ELR (cell line): ENCODE measurements at places on chromosomes 3 and 15.

DNA sequence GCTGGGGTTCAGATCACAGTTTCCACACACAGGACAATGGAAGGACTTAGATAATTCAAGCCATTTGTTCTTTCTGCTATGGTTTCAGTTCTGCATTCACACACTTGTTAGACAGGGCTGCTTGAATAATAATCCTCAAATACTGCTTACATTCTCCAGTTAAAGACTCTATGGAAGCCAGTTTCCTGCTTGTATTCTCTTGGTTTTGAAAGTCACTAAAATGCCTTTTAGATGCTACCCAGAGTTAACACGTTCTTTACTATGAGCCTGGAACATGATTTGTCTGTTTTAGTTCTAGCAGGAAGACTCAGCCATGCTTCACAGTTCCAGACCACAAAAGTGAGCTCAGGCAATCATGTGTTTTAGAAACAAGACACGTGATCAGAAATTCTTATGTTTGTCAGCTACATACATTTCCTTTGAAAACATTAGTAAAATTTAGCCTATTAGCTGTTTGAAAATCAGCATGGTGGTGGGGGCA, 152.4 kb downstream of the LEKR1 start:
- DNase-seq = peak; percentile 24

DNA sequence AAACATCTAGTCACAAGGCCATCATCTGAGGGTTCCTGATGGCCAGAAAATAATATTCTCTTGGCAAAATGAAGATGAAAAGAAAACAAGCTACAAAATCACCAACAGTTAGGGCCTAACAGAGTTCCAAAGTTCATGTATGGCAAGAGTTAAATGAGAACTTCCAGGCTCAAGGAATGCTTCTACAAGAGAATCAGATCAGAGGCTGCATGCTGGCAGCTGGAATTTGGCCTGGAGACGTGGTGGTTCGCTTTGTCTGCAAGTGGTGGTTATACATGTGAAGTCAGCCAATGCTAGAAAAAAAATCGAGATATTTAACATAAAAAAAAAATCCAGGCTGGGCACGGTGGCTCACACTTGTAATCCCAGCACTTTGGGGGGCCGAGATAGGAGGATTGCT, 5.6 kb downstream of the SIAH2 start:
- DNase-seq = no peak

DNA sequence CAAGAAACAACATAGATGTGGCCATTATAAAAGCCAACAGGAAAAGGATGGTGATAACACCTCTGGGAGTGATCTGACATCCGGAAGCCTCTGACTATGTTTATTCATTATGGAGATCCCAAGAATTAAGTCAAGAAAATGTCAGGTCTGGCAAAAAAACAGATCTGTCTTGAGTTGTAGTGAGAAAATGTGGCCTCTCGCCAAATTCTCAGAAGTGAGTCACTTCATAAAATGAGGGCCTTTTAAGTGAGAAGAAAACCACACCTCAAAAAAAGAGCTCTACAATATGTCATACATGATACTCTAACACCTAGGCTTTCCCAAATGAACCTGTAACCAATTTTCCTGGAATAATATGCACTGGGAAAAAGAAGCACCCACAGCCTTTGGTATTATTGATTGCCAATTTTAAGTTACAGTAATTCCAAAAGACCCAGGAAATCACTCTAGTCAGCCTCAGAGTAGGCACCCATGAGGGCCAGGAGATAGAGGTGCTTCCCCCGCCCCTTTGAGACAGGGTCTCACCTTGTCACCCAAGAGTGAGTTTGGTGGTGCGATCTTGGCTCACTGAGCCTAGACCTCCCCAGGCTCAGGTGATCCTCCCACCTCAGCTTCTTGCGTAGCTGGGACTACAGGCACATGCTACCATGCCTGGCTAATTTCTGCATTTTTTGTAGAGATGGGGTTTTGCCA, 38.0 kb downstream of the CCR3 start:
- peak; percentile 79 for DNase-seq

GRCh38 chr3:61650719-61651410, 89.5 kb downstream of the PTPRG start:
- no peak for DNase-seq

DNA sequence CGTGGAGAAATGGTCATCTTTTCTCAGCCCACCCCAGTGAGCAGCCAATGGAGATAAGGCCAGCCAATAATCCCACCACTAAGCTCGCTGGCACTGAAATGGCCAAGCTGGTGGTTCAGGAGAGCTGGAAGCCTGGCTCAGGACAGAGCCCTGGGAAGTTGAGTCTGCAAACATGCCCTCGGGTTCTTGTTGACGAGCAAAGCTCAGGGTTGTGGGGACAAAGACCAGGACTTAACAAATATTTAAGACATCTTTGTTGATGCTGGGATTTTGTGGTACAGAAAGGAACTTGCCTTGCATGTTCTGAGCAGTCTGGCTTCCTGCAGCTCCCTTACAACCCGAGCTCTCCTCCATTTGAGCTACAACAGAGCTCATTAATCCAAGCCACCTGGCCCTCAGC, 4.4 kb downstream of the FAH start:
- DNase-seq = no peak

DNA sequence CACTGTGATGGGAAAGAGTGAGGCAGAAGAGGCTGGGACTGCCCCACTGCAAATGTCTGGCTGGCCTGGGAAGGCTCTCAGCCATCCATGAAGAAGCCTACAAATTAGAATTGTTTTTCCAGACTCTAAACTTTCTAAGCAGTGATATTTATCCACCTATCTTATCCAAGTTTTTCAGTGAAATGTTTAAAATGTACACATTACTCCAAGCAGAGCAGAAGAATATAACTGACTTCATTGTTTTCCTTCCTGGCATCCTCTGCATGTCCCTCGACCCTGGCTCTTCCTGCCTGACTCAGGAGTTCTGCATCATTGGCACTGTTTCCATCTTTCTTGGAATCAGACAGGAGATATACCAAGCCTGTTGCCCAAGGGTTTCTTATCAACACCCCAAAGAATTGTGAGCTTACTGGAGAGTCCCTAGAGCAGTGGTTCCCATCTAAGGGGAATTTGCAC, 401.5 kb upstream of the PROK2 start:
- DNase-seq = peak; percentile 34

DNA sequence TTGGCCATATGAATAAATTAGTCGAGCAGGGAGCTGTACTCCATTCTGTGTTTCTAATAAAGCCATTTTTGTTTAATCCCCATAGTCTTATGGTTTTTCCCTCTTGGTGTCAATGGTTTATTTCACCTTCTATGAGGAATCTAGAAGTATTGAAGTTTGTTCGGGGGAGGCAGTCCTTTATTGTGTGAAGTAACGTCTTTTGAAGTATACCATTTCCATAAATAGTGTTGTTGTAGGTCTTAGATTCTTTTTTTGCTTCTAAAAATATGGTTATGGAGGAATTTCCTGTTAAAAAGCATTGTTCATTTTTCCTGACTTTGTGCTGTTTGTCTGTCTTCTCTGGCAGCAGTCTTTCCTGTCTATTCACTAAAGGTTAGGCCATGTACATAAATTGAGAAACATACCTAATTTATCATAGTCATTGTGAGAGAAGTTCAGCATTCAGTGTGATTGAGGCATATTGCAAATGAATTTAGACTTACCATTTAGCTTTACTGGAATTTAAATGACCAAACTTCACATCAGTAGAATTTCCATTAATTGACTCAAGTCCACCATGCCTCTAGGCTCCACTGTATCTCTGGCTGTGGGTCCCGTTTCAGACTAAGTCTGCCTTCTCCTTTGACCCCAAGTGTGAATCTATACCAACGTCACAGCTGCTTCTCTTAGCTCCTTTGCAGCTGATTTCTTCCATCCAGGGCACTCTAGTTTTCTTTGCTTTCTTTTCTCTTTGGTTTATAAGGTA, 37.3 kb downstream of the YEATS2 start:
- DNase-seq = no peak

DNA sequence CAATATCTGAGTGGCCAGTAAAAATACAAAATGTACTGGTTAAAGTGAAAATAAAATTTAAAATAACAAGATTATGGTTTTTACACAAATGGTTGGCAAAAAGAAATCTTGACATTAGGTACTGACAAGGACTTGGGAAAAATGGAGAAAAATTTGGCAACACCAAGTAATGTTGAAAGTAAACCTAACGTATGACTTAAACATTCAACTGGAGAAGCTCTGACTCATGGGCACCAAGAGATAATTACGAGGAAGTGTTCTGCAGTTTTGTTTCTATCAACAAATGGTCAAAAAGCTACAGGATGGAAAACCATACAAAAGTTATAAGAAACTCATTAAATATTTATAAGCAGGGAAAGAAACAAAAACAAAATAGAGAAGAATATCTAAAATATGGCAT, 177.7 kb downstream of the ZNF385D start:
- no peak for DNase-seq

GRCh38 chr15:78996894-78997275, 52.0 kb upstream of the CTSH start:
- peak; percentile 75 for DNase-seq

GRCh38 chr3:114760679-114761078, 386.4 kb downstream of the ZBTB20 start:
- DNase-seq = no peak

DNA sequence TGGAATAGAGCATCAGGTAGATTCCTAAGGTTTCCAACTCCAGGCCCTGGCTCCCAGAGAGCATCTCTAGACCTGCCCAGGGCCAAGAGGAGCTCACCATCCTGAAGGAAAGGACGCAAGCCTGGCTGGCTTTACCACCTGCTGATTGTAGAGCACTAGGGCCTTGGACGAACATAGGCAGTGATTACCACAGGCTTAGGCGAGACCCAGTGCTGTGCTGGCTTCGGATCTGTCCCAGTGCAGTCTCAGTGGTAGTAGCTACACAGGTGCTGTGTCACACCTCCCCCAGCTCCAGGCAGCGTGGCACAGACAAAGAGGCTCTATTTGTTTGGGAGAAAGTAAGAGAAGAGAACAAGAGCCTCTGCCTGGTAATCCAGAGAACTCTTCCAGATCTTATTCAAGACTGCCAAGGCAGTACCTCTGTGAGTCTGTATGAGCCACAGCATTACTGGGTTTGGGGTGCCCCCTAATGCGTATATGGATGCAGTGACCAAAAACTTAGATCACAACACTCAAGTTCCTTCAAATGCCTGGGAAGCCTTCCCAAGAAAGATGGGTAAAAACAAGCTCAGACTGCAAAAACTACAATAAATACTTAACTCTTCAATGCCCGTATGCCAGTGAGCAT, 25.4 kb downstream of the ISG20 start:
- peak; percentile 41 for DNase-seq

DNA sequence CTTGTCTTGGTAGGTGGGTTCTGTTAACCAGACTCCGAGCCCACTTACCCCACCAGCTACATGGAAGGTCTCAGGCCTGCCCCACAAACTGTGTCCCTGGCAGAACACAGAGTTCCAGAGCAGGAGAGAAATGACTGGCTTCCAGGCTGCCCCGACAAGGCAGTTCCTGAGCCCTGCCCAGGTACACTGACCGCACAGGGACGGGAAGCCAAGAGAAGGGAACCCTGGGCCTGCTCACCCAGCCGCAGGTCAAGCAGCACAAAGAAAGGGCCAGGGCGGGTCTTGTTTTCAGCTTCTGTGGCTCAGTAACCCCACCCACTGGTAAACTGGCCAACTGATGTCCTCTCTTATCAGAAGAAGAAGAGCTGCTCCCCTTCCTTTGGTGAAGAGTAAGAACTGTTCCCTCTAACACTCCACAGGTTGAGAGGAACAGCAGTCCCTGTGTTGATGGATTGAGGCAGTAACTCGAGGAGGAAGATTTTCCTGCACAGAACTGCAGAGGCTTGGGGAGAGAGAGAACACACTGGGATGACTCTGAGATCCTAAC, 68.4 kb downstream of the CRTC3 start:
- peak; percentile 25 for DNase-seq

DNA sequence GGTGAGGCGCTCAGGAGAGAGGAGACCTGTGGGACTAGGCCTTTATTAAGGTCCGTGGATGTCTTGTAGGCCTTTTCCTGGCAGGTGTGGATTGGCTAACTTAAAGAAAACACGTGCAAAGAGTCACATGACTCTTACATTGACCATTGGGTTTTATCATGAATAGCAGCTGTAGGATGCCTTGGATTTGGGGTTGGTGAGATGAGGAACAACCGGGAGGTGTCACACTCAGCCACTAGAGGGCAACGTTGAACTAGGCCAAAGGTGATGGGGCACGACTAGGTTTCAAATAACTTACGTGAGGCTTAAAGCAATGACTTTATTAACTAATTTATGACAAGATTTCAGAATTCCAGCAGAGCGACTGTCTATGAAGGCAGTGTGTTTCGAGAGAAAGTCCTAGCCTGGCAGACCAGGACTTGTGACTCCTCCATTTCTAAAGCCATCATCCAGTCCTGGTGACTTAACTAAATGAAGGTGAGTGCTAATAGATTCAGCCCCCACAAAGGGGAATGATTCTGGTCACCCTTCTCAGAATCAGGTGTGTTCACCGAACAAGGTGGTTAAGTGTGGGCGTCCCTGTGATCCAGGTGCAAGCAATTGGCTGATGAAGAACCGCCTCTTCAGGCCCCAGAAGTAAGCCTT, 345.6 kb downstream of the MCTP2 start:
- DNase-seq = peak; percentile 1

DNA sequence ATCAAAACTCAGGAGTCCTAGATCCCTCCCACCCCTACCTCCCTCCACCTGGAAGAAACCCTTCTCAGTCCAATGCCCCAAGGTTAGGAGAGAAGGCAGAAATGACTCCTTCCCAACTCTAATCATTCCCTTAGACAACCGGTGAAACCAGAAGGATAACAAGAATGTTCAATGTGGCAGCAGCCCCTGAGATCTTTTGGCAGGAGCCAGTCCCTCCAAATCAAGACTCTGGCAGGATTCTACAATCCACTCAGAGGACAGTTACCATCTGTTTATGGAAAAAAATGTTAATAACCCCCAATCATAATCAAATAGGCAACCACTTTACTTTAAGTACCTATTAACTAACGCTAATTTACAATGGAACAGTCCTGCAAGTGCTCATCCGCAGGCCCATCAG, 136.5 kb downstream of the NTRK3 start:
- DNase-seq = no peak

DNA sequence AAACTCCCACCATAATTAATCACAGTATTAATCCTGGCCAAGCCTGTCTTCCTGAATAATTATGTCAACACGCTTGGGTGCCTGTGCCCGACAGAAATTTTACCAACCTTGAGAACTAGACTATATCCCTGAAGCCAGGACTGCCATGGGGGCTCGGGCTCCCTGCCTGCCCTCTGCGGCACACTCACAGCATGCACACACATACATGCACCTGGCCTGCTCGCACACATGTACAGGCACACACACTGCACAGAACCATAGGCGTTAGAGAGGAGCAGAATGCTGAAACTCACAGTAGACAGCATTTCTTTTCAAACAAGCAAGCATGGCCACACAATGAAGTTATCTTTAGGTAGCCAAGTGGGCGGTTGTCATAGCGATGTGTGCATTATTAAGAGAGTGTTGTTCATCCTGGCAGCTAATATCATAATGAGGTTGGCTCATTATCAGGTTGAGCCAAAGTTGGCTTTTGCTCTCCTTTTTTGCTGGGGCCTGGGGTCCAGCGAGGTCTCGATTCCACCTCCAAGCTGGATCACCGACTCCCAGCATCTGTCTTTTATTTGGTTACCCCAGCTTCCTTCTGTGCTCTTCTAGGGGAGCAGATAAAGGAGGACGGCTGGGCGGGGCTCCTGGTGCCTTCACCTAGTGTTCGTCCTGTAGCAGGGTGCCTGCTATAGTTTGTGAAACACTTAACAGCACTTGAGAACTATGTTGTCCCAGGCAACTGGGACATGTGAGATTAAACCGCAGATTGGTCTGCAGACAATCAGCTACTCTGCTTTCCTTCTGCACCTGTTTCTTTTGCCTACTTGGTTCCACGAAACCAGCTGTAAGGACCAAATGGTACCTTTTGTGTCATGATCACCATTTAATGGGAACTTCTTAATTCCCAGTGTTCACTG, 91.4 kb downstream of the ZNF621 start:
- no peak for DNase-seq
